Mesothelial cell of epicardium (in vitro differentiated cells): ENCODE measurements at places on chromosomes 3 and 15. TPM values are rescaled to one million over a fixed set of nuclear protein-coding genes. Genes with fewer than 3 reads are reported as not detected.

Gene GP9
- not detected in 3 replicates for total RNA-seq

Gene EIF4G1
- 364 to 377 TPM (median 376 TPM) in 3 replicates for total RNA-seq

Gene NRROS
- total RNA-seq = 0.72 to 1.3 TPM (median 0.93 TPM) in 3 replicates

Gene GOLGA8H
- total RNA-seq = 0.29 to 0.51 TPM (median 0.47 TPM) in 3 replicates

Gene CASR
- total RNA-seq = 0.02 TPM in 2 of 3 replicates, not detected in the other

DNA sequence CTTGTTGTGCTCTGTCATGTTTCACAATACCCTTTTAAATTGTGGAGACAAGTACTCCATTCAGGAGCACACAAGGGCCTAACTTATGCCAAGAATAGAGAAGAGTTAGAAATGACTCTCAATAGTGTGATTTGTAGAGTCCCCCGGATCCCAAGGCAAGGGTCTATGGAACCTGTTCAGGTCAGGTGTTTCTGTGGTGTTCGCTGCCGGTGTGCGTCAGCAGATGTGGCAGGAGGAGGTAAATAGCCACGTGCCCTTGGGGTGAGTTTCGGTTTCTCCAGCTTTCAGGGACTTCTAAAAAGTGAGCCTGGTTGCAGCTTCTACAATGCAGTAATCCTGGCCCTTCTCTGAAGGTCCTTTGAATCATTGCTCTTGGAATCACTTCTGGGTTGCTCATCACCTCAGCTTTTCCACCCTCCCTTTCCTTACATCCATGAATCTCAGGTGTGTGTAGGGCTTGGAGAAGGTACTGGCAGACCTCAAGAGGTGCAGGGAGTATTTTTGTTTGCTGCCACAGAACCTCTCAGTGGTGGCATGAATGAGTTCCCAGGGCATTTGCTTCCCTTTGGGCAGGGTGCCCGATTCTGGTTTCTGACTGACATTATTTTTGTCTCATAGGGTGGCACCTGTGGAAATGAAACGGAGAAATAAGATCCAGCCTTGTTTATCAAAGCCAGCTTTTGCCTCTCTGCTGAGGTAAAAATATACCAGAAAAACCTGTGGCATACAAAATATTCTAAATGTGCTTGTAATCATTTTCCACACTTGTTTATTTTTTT is 7.3 kb downstream of the ST3GAL6 start:
- no peak overlapping the region for H3K27ac ChIP-seq
- H3K36me3 ChIP-seq = no peaks in the 10 kb centered on the region
- peaks cover 4% of the 10 kb centered on the region for H3K4me1 ChIP-seq
- DNase-seq = no peak

- no peak overlapping the region for H3K27ac ChIP-seq
- H3K27me3 ChIP-seq = peaks cover 6% of the 10 kb centered on the region
- peaks cover 5% of the 10 kb centered on the region for H3K4me1 ChIP-seq
- H3K4me3 ChIP-seq = no peak overlapping the region
These were observed 5.5 kb upstream of the RNF111 start for GRCh38 chr15:58981808-58982475.

- no peak for DNase-seq
- H3K27me3 ChIP-seq = no peaks in the 10 kb centered on the region
- no peak overlapping the region for H3K4me3 ChIP-seq
- no peak overlapping the region for H3K27ac ChIP-seq
- H3K4me1 ChIP-seq = peaks cover 14% of the 10 kb centered on the region
These were observed 24.8 kb upstream of the RBMS3 start for GRCh38 chr3:29255854-29256696.

GRCh38 chr3:52473026-52473425 is 17.6 kb downstream of the NISCH start:
- no peaks in the 10 kb centered on the region for H3K27me3 ChIP-seq
- DNase-seq = no peak
- H3K4me1 ChIP-seq = peaks cover 6% of the 10 kb centered on the region
- H3K36me3 ChIP-seq = peaks cover 46% of the 10 kb centered on the region
- no peak overlapping the region for H3K27ac ChIP-seq
- no peak overlapping the region for H3K4me3 ChIP-seq

DNA sequence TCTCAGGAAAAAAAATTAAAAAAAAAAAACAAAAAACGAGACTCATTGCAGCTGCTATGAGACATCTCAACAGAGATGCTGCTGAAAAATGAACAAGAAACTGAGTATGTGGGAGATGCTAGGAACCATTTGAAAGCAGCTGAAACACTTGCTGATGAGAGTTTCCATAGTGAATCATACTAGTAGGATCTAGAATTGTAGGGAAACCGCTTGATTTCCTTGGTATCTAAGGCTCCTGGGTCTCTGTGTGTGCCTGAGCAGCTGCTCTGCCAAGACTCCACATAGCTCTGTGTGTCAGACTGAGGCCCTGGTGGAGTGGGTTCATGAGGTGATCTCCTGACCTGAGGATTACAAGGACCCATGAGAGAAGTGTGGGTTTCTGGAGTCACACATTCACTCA is 313.4 kb upstream of the NECTIN3 start:
- H3K4me1 ChIP-seq = peaks cover 14% of the 10 kb centered on the region
- peaks cover 3% of the 10 kb centered on the region for H3K36me3 ChIP-seq
- H3K27me3 ChIP-seq = no peaks in the 10 kb centered on the region
- DNase-seq = no peak
- no peak overlapping the region for H3K27ac ChIP-seq

- no peaks in the 10 kb centered on the region for H3K4me1 ChIP-seq
- no peaks in the 10 kb centered on the region for H3K36me3 ChIP-seq
- no peak overlapping the region for H3K4me3 ChIP-seq
- H3K27me3 ChIP-seq = peaks cover 7% of the 10 kb centered on the region
- DNase-seq = no peak
These were observed 177.3 kb upstream of the WNT5A start for GRCh38 chr3:55664387-55664786.

GRCh38 chr3:37068031-37068430 is 74.7 kb downstream of the MLH1 start:
- no peak for DNase-seq
- H3K27me3 ChIP-seq = no peaks in the 10 kb centered on the region
- no peak overlapping the region for H3K4me3 ChIP-seq
- H3K36me3 ChIP-seq = peaks cover 23% of the 10 kb centered on the region
- H3K27ac ChIP-seq = no peak overlapping the region
- H3K4me1 ChIP-seq = peaks cover 6% of the 10 kb centered on the region

DNA sequence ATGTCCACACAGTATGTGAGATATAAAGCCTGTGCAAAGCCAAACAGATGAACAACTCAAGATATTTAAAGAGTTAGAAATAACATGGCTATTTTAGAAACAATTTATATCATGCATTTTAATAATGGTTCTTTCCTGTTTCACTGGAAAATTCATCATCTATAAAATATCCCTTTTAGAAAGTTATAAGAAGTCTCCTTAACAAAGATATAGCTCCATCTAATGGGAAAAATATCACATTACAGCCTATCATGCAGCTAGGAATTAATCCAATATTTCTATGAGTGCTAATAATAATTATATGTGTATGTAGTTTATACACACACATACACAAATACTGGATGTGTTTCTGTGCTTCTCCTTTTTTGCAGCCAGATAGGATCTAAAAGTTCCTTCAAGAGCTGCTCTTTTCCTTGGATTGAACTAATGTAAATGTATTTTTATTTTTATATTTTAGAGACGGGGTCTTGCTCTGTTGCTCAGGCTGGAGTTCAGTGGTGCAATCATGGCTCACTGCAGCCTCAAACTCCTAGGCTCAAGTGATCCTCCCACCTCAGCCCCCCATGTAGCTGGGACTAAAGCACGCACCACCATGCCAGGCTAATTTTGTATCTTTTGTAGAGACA is 21.6 kb downstream of the RPL22L1 start:
- H3K36me3 ChIP-seq = no peaks in the 10 kb centered on the region
- no peak overlapping the region for H3K4me3 ChIP-seq
- H3K27me3 ChIP-seq = no peaks in the 10 kb centered on the region

DNA sequence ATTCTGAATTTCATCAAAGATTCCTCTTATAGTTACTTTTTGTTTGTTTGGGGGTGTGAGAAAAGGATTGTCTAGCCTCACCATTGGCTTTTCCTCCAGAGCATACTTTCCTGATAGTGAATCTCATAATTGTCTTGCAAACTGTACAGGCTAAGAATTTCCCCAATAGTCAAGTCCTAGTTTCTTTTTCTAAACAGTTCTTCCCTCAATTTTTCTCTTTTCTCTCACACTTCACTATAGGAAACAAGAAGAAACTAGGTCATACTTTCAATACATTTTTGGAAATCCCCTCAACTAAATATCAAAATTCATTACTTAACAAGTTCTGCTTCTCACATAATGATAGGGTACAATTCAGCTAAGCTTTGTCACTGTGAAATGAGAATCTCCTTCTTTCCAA is 241.9 kb downstream of the IL20RB start:
- H3K36me3 ChIP-seq = no peaks in the 10 kb centered on the region
- H3K4me1 ChIP-seq = no peaks in the 10 kb centered on the region
- no peak overlapping the region for H3K27ac ChIP-seq
- H3K27me3 ChIP-seq = no peaks in the 10 kb centered on the region
- DNase-seq = no peak

DNA sequence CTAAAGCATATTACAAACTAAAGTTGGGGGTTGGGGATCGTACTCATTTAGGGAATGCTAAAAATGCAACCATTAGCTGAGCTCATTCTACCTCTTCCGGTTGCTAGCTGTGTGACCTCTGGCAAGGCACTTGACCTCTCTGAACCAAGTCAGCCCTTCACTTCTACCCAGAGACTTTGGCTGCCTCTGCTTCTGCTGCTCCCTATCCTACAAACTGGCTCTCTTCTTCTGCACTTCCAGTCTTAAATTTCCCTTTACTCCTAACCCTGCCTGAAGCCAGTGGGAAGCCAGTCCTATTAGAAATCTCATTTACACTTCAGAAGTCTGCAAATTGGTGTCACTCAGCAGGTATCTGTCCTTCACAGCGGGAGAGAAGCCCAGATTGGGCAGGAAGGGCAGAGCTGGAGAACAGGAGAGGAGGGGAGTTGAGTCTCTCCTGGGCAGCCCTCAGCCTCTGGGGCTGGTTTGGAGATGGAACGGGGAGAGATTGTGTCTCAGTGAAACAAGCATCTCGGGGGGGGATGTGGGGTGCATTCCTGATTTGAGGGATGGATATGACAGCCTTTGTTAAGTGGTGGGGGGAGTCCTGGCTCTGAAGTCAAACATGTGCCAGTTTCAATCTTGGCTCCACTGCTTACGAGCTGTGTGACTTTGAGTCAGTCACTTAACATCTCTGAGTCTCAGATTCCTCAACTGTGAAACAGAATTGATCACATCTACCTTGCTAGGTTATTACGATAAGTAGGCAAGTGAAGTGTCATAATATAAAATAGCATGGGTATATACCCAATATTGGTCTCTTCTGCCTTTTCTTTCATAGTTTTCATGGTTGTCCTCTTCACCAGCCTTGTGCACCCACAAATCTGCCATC is 7.8 kb upstream of the AEN start:
- no peaks in the 10 kb centered on the region for H3K36me3 ChIP-seq
- H3K4me1 ChIP-seq = peaks cover 16% of the 10 kb centered on the region
- H3K27me3 ChIP-seq = peaks cover 56% of the 10 kb centered on the region
- H3K4me3 ChIP-seq = no peak overlapping the region
- no peak for DNase-seq

GRCh38 chr3:114143817-114144216 is 35.0 kb downstream of the DRD3 start:
- no peak overlapping the region for H3K27ac ChIP-seq
- H3K36me3 ChIP-seq = no peaks in the 10 kb centered on the region
- DNase-seq = no peak
- H3K4me3 ChIP-seq = no peak overlapping the region
- peaks cover 5% of the 10 kb centered on the region for H3K27me3 ChIP-seq
- peaks cover 8% of the 10 kb centered on the region for H3K4me1 ChIP-seq

- no peak overlapping the region for H3K27ac ChIP-seq
- peaks cover 62% of the 10 kb centered on the region for H3K27me3 ChIP-seq
- peaks cover 13% of the 10 kb centered on the region for H3K4me1 ChIP-seq
- H3K36me3 ChIP-seq = peaks cover 18% of the 10 kb centered on the region
- DNase-seq = no peak
- no peak overlapping the region for H3K4me3 ChIP-seq
These were observed 8.6 kb downstream of the FBXL22 start for GRCh38 chr15:63605816-63606215.

DNA sequence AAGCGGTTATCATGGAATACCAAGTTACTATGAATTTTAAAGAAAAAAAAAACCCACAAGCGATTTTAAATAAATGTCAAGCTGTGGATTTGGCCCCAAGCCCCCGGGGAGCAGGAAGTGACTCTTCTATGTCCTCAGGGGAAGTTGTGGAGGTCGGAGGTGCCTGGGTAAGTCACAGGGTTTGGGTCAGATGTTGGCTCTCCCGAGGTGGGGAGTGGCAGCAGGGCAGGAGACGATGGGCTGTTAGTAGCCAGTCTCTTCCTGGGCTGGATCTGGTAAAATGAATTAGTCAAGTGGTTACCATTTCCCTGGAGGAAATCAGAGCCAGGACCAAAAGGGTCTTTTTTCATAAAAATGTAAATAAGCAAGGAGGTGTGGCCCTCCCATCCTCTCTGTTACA is 316.7 kb downstream of the TLE3 start:
- no peak for DNase-seq

DNA sequence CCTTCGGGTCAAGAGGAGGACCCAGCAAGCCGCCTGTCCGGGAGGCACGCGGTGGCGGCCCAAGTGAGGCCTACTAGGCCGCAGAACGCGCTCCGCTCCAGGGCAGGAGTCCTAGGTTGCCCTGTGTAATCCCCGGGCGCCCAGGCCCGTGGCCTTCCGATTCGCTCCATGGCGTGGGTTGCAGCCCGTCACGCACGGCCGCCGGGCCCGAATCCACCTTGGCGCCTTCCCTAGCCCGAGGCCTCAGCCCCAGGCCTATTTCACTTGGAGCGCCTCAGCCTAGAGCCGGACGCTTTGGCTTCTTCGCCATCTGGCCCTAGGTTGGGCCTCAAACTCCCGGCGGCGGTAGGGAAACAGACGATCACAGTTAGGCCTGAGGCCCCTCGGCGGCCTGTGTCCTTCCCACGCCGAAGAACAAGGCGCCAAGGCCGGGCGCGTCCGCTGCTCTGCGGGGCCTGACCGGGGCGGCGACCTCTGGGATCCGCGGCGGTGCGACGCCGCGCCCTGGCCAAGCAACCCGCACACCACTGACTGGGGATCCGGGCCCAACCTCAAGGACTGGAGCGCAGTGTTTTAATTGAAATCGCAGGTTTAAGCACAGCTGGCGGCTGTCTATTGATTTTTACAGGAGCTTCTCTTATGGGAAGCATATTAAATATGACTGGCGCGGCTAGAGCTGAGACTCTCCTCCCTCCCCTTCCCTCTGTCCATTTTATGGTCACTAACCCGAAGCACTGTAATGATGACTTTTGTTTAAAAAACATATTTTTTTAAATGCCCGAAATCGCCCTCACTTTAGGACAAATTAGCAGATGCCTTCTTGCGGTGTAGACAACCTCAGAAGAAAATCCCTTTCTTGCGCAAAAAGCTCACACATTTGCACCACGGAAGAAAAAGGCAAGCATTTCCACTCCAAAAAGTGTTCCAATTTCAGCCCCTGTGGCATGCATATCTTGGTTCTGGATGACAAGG is 3.8 kb upstream of the FEZF2 start:
- DNase-seq = no peak
- no peak overlapping the region for H3K4me3 ChIP-seq
- H3K27ac ChIP-seq = no peak overlapping the region
- H3K27me3 ChIP-seq = peaks cover 100% of the 10 kb centered on the region
- H3K4me1 ChIP-seq = peaks cover 9% of the 10 kb centered on the region
- H3K36me3 ChIP-seq = no peaks in the 10 kb centered on the region

- no peak overlapping the region for H3K27ac ChIP-seq
- no peaks in the 10 kb centered on the region for H3K4me1 ChIP-seq
- no peak overlapping the region for H3K4me3 ChIP-seq
- DNase-seq = no peak
- no peaks in the 10 kb centered on the region for H3K36me3 ChIP-seq
These were observed 9.2 kb upstream of the EPB42 start for GRCh38 chr15:43229977-43230376.

GRCh38 chr3:153880493-153880892 is 240.7 kb upstream of the ARHGEF26 start:
- H3K27ac ChIP-seq = no peak overlapping the region
- DNase-seq = no peak
- H3K4me3 ChIP-seq = no peak overlapping the region
